ENCODE measurements at places on chromosomes 2 and 18.

DNA sequence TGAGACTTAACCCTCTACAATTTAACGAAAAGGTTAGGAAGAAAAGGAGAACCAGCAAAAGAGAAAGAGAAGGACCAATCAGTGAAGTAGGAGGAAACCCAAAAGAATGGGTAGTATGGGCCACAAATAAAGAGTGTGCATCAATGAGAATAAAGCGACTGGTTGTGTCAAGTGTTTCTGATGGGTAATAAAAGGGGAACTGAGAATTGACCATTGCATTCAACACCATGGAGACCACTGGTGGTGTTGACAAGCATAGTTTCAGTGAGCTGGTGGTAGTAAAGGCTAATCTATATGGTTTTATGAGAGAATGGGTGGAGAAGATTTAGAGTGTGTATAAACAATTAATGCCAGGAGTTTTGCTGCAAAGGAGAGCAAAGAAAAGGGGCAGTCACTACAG, 75.4 kb downstream of the CSRNP3 start:
- DNase-seq, result no peak

GRCh38 chr2:177598326-177599138, 206.0 kb downstream of the AGPS start:
- DNase-seq, result no peak

GRCh38 chr18:24128700-24129099, 10.2 kb upstream of the CABYR start:
- DNase-seq, result no peak

DNA sequence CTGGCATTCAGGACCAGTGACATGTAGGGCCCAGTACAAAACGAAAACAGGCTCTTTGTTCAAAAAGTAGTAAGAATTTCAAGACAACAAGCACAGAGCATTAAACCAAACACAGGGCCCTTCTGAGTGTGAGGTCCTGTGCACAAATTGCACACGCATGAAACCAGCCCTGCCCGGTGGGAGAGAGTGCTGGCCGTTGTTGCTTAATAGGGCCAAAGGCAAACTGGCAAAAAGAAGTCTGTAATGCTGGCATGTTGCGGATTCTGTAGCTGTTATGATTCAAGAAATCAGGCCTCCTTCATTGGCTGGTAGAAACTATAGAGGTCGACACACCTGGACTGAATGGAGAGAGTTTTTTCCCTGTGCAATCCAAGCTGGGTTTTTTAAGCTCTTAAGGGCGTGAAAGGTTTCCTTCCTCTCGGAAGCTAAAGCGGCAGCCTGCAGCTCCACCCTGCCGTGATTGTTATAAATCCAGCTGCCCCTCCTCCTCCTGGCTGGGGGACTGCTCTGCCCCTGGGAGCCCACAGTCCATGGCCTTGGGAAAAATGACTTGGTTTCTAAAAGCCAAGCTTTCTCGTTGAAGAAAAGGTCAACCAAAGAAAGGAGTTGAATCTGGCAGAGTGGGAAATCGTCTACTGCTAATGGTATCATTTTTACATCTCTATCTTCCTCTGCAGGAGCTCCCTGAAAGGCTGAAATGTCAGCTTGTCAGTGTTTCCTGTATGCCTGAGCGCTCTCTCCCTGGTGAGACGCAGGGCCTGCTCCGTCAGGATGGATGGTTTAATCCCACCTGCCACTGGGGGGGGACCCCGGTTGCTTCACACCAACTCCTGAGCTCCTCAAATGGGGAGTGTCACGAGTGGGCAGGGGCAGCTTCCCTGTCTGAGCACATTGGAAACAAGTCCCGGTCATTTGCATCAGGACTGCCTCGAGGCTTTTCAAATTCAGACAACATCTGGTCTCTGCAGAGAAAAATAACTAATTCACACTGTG, 143.6 kb downstream of the ALPK2 start:
- DNase-seq, result no peak

GRCh38 chr18:37307181-37307580, 258.4 kb downstream of the CELF4 start:
- no peak for DNase-seq

GRCh38 chr2:20666304-20667150, at the start of gene GDF7:
Gene GDF7 (plus strand): TSS chr2:20667144. CDS start chr2:20667240, 96 bp downstream.
- no peak for DNase-seq

DNA sequence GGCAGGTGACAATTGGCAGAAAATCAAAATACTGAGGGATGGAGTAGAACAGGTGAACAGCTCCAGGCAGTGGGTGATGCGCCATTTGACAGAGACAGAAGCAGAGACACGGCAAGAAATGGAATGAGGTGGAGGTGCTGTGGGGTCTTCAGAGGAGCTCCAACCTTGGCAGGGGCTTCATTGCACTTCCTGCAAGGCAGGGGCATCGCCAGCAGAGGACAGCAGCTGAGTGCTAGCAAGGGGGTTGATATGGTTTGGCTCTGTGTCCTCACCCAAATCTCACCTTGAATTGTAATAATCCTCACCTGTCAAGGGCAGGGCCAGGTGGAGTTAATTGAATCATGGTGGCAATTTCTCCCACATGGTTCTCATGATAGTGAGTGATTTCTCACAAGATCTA, 42.8 kb downstream of the CCDC68 start:
- DNase-seq, result no peak

GRCh38 chr2:22347306-22347705, 1037.7 kb upstream of the KLHL29 start:
- no peak for DNase-seq

DNA sequence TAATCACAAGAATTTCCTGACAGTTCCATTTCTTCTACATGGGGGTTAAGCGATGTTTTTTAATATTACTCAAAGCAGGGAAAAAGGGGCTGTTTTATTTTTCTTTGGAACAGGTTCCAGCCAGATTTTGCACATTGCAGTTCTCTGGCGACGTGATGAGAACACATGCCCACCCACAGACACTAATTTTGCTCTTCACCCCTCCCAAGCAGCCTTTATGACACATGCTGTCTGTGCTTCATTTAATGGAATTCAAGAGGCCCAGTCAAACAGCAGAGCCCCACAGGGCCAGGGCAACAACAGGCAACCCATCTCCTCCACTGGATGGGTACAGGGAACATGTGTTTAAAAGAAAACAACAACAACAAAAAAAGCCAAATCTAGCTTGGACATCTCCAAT, 70.8 kb downstream of the SPRED2 start:
- no peak for DNase-seq

GRCh38 chr18:63828656-63829055, 53.4 kb downstream of the SERPINB7 start:
- DNase-seq, result no peak

GRCh38 chr2:134127496-134127895, 126.4 kb upstream of the MGAT5 start:
- no peak for DNase-seq

DNA sequence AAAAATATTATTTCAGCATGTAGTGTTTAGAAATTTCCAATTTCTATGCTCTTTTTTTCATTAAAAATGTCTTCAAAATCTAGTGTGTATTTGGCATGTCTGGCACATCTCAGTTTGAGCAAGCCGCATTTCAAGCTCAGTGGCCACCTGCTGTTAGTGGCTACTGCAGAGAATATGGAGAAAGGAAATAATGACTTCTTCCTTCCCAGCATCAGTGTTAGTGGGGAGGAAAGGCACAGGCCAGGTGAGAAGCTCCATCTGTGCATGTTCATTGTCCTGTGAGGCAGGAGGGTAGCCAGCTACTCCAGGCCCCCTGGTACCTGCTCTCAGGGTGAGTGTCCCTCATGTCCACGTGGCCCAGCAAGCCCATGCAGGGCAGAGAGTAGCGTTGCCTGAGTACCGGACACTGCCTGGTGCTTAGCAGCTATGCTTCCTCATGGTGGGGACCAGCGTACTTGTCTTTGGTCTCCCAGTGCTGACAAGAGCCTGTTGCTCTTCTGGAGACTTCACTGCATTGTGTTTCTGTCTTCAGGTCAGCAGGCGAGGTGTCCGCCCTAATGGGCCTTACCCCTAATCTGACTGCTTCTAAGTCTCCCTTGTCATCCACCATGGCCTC, 67.4 kb upstream of the CHMP1B start:
- no peak for DNase-seq

DNA sequence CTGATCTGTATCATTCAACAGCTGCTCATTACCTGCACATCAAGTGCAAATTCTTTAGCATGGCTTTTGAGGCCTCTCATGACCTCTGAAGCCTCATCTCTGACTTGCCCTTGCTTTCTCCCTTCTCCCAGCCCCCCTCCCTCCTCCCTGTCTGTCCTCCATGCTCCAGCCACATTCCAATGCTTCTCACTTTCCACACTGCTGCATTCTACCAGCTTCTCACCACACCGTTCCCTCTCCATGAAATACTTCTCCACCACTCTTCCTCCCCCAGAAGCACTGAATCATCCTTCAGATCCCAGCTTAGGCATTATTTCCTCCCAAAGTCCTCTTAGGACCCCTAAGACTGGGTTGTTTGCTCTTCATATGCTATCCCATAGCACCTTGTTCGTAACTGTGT, 26.9 kb downstream of the GCG start:
- no peak for DNase-seq

- no peak for DNase-seq
These were observed 105.0 kb upstream of the HAAO start for GRCh38 chr2:42897358-42897757.

DNA sequence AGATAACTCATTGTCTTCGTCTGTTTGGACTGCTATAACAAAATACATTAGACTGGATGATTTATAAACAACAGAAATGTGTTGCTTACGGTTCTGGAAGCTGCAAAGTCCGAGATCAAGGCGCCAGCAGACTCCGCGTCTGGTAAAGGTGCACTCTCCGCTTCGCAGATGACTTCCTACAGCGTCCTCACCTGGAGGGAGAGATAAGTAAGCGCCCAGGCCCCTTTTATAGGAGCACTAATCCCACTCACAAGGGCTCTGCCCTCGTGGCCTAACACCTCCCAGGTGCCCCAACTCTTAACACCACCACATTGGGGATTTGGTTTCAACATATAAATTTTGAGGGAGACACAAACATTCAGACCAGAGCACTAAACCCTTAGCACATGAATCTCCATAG, 51.3 kb downstream of the SERTAD2 start:
- no peak for DNase-seq

DNA sequence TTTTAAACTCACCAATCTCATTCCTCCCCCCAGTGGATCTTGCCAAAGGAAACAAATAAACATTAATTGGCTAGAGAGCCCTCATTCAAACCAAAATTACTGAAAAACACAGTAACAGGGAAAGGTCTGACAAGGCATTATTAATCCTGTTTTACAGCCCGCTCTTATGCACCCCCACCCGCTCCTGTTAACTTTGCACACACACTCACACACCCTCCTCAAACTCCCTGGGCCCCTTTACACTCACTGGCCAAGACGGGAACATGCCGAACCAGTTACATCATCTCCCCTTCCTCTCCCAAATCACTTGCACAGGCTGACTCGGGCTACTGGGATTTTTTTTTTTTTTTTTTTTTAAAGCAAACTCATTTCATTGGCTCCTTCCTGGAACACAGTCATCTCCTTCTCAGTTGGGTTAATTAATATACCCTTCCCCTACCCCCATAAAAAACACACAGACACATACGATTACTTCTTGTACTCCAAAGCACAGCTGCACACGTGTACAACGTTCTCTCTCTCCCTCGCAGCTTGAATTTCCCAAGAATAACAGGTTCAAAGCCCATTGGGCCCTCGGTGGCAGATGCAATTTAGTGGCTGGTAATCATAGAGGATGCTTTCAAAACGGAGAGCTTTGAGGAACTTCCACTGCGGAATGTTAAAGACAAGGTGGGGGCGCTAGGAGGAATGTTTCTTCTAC, 31.8 kb downstream of the KLF7 start:
- DNase-seq, result no peak

DNA sequence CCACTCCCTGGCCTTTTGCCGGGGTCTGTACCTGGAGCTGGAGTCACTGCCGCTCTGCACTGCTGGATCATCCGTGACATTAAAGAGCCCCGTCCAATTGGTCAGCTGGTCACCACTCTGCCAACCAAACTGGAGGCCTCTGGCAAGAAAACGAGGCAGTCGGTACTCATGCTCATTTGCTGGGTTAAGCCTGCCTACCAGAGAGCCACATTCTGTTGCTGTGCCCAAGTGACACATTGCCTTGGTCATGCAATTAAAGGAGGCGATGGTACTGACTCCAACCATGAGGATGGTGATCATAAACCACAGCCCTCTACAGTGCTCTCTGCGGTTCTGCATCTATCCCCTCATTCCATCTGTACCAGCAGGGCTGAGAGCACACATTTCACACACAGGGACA, 35.5 kb downstream of the ST8SIA5 start:
- DNase-seq, result no peak

DNA sequence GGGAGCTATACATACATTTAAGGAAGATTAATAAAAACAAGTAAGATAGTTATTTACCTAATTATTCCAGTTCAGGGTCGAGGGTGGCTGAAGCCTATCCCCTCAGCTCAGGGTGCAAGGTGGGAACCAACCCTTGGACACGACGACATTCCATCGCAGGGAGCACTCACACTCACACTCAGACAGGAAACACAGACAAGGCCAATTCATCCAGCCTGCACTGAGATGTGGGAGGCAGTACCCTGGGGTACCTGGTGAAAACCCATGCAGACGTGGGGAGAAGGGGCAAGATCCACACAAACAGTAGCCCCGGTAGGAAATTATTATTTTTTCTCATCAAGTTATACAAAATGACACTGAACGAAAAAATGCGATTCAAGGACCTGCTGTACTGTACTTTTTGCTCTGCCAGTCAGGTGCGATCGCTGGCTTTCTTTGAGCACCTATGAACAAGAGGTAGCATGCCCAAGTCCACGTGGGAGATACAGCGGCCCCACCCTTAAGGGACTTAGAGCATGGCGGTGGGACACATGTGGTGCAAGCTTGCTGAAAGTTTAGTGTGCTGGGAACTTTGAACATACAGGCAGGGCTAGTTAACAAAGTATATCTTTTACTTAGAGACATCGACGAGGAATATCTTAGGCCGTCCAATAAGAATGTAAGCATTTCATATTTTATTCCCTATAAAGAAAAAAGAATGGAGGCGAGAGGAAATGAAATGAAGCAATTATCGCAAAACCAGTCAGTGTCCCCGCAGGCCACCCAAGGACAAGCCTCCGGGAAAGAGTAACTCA, 624 bp downstream of the METTL8 start:
- DNase-seq, result peak; percentile 25

DNA sequence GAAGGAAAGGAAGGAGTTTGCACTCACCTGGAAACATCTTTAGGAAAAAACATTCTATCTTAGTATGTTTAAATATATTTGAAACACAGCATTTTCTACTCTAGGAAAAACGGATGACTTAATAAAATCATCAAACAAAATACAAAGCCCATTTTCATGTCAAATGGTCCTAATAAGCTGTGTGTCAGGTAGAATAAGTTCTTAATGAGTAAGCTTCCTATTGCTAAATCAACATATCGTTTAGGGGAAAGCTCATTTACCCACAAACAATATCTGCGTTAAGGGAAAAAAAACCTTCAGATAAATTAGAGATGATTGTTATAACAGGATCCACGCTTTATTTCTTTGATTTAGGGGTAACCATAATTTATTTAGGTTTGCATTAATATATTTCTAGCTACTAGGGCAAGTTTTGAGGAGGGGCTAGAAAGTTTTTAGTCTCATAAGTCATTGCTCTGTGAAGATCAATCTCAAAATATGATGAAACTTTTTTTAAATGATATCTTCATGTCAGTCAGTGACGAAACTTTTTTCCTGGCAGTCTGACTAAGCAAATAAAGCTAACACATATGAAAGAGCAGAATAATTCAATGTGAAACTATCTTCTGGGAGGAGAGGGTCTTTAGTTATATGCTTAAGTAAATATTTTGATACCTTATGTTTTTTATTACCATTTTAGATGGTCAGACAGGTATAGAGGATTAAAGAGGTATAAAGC, 147.1 kb downstream of the WDSUB1 start:
- no peak for DNase-seq

- DNase-seq, result no peak
These were observed 19.7 kb upstream of the ST3GAL5 start for GRCh38 chr2:85908506-85908905.

All from T-helper 2 cell (primary cell).